ENCODE measurements at places on chromosomes 12 and 14.
A peak's percentile ranks its signal among the peaks of the same experiment; 100 is the strongest.

DNA sequence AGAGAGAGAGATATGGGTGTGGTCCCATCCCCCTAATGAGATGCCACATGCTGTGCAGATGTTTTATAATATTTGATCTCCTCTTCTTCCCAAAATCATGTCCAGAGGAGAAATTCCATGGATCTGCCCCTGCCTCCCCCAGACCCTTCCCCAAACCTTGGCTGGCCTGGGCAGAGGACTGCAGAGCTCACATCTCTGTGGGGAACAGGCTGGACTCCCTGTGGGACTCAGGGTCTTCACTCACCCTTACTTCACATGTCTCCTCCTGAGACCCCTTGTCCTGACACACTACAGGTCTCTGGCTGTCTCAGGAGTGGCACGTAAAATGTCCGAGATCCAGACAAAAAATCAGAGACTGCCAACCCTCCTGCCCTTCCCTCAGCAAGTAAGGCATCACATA, 76.0 kb upstream of the CAPRIN2 start:
- DNase-seq: no peak

DNA sequence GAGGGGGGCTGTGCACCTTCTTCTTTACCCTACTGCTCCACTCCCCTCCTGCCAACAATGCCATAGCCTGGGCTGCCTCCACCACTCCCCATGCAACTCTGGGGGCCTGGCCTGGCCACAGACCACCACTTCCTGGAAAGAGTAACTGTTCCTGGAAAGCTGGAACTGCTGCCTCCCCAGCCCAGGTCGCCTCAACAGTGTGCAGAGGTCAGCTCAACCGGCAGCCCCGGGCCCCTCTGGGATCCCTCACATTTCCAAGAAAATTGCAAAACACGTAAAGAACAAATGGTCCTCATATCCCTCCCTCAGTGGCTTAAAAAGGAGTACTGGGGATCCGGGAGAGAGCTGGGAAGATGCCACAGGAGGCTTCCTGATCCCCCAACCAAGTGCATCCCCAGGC, 22.4 kb upstream of the DIO3 start:
- no peak for DNase-seq

GRCh38 chr12:60075091-60075490, 479.3 kb downstream of the SLC16A7 start:
- no peak for DNase-seq

GRCh38 chr14:69039288-69039628, 60.2 kb upstream of the ACTN1 start:
- peak; percentile 87 for DNase-seq

- no peak for DNase-seq
These were observed 13.8 kb upstream of the ZFP36L1 start for GRCh38 chr14:68806526-68807147.

- DNase-seq: no peak
These were observed 5.6 kb downstream of the DACT1 start for GRCh38 chr14:58643366-58643765.

Data from fibroblast of skin of back (primary cell).